ENCODE measurements at places on chromosomes 7 and 10. TPM values are rescaled to one million over a fixed set of nuclear protein-coding genes. Genes with fewer than 3 reads are reported as not detected.

The CCDC3 gene
- total RNA-seq = 6.4 TPM

The TMEM178B gene
- total RNA-seq = 22.1 TPM

The SFTPA2 gene
- total RNA-seq = not detected

The C10orf53 gene
- total RNA-seq = not detected

The CLRN3 gene
- not detected for total RNA-seq

The GCK gene
- 0.42 TPM for total RNA-seq

The NUP42 gene
- total RNA-seq = 56.2 TPM

The ZP3 gene
- not detected for total RNA-seq

- DNase-seq = no peak
Measured at GRCh38 chr7:158283016-158283974, 304.3 kb downstream of the PTPRN2 start.

DNA sequence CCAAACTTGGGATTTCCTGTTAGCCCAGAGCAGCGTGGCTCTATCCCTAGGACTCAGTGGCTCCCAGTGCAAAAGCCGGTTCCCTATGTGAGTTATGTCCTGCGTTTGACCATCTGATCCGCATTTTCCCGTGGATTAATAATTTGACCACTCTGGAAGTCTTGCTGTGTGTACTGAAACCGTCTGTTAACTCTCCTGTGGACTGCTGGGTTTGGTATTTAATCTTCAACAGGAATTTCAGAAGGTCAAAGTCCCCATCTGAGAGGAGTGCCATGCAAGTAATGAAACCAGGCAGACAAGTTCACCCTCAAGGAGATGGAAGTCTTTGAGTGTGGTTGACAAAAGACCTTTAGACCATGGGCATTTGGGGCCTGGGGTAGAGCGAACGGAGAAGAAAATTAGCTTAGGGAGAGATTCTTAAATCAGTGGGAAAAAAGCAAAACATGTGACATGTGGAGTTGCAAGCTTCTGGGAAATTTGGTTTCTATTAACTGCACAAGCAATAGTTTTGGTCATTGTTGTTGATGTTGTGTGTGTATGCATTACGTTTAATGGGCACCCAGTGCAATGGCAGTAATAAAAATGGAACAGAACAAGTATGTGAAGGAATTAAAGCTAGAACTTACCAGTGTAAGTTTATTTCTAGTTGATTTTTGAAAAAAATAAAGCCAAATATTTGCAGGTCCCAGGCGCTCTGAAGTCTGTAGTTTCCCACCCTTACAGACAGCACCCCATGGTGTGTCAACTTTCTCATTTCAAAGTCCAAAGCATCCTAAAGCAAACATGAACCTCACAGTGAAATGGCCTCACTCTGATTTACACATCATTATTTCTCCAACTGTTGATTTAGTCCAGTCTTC, 38.2 kb downstream of the LYZL1 start:
- DNase-seq = no peak

DNA sequence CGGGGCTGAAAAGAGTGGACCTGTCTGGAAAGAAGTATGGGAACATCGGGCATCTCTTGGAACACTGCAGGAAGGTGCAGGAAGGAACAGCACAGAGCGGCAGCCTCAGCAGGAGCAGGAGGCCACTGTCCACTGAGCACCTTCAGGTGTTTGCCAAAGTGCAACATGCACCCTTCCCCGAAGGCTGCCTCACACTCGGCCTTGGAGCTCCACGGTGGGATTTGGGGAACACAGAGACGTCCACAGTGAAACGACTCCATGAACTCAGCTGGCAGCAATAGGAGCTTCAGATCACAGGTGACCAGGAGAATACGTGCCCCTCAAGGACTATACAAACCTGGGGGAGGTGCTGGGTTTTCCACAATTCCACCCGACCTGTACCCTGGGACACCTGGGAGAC, 140.3 kb upstream of the RET start:
- no peak for DNase-seq

DNA sequence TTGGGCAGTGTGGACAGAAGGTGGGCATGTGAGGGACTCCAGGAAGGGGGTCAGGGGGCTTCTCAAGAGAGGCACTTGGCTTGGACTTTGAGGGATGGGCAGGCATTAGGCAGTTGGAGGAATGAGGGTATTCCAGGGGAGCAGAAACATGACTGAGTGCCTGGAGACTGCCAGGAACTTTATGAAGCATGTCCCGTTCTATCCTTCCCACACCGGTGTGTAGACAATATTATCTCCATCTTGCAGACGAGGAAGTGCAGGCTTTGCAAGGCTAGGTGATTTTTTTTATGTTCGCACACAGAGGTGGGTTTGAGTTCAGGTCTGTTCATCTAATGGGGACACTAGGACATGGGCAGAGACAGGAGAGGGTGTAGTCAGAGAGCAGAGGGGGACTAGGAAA, 162.7 kb downstream of the RPS24 start:
- no peak for DNase-seq

GRCh38 chr10:43338117-43338516, 33.3 kb upstream of the FXYD4 start:
- DNase-seq = no peak

DNA sequence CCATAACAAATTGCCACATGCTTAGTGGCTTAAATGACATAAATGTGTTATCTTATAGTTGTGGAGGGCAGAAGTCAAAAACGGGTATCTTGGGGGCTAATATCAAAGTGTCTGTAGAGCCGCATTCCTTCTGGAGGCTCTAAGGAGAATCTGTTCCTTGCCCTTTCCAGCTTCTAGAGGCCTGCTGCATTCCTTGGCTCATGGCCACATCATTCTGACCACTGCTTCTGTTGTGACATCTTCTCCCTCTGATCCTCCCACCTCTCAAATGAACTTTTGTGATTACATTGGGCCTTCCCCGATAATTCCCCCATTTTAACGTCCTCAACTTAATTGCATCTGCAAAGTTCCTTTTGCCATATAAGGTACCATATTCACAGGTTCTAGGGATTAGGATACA, 76.1 kb downstream of the CYP26A1 start:
- DNase-seq = no peak

GRCh38 chr7:152081088-152081487, 55.6 kb downstream of the GALNT11 start:
- DNase-seq = no peak

GRCh38 chr7:1496531-1497292, 7.5 kb downstream of the INTS1 start:
- DNase-seq = no peak

DNA sequence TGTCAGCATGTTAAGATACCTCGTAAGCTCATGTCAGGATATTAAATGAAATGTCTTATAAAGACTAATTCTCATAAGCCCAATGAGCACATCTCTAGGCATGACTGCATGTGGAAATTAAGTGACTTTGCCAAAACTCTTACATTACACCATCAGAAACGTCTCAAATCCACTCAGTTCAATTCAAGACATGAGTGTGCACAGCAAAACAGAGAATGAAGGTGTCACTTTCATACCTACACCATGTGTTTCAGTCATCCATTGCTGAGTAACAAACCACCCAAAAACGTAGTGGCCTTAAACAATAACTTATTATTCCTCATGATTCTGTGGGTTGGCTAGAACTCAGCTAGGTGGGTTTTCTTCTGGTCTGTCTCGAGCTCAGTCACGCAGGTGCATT, 99.8 kb downstream of the ATE1 start:
- DNase-seq = no peak

GRCh38 chr7:130071701-130072622, 1.6 kb downstream of the KLHDC10 start:
- peak; percentile 56 for DNase-seq

- no peak for DNase-seq
Measured at GRCh38 chr10:77032188-77032570, 605.4 kb downstream of the KCNMA1 start.

- DNase-seq = no peak
Measured at GRCh38 chr7:23475576-23475839, 5.2 kb upstream of the IGF2BP3 start.

DNA sequence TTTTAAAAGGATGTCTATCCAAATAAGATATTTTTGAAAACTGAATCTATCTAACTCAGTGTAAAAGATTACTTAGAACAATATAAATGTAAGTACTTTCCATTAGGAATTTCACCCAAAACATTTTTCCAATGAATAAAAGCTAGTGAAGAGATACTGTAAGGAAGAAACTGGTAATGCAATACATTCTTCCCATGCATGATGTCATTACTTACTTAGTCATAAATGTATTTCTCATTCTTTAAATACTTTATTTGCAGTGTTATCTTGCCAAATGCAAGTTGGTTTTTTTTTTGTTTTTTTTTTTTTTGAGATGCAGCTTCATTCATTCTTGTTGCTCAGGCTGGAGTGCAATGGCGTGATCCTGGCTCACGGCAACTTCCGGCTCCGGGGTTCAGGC, 265.6 kb downstream of the PHF14 start:
- no peak for DNase-seq

- DNase-seq = no peak
Measured at GRCh38 chr7:466465-467191, 53.0 kb downstream of the PDGFA start.

DNA sequence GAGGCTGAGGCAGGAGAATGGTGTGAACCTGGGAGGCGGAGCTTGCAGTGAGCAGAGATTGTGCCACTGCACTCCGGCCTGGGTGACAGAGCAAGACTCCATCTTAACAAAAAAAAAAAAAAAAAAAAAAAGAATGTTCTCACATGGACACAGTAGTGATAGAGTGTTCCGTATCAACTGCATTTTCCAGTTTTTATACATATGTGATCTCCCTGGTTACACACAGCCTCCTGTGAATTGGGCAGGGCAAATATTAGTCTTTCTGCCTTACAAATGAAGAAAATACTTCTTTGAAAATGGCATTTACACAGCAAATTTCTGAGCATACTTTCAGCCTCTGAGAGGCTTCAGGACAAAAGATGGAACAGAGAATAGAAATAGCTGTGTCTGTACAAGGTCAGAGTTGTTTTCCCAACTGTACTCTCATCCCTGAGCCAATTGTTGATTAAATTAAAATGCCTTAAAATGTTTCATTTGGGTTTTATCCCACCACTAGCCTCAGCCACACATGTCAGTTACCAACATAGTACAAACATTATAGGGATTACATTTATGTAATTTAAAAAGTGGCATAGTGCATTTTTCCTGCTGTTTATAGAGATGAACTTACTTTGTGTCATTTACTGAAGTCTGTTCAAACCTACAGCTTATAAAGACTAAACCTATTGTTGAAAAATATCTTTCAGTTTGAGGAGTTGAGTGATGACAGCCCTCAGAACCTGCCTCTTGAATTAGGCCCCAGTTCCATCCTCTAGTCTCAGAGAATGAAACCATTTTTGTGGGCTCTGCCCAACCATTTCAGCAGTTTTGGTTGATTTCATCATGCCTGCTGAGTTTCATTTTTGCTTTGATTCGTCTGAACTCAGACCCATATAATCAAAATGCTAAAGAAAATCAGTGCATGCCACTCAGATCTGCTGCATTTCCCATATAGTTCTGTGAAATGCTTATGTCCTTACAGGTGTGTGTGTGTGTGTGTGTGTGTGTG, 609.4 kb upstream of the C7orf33 start:
- no peak for DNase-seq

DNA sequence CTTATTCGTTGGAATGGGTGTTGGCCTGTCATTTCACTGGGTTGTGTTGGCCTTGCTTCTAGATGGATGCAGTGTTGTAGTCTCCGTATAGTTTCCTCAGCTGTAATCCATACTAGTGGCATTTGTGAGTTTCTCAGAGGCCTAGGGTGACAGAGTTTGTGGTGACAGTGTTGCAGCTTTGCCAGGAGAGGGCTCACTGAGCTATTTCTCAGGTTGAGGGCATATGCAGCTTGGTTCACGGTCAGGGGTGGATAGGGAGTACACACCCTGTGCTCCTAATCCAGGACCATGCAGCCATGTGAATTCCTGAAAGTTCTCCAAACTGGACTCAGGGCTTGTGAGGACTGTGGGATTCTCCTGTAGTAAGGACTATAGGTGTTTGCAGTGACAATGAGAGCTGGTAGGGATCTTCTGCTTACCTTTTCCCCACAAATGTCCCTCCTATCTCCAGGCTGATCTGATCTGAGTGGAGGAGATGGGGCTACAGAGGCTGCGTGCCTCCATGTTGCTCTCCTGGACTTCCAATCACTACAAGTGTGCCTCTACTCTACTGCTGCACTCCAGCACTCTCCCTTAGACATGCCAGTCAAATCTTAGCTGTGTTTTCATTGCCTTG, 229.0 kb downstream of the STK31 start:
- peak; percentile 30 for DNase-seq

- DNase-seq = no peak
Measured at GRCh38 chr7:64997927-64998391, 7.1 kb upstream of the ZNF117 start.

GRCh38 chr7:11895337-11895736, 63.3 kb upstream of the THSD7A start:
- no peak for DNase-seq

- DNase-seq = no peak
Measured at GRCh38 chr10:110113670-110114337, 93.6 kb upstream of the MXI1 start.

- no peak for DNase-seq
Measured at GRCh38 chr7:22972207-22972606, 41.7 kb downstream of the HYCC1 start.

- no peak for DNase-seq
Measured at GRCh38 chr10:124619195-124619594, 125.0 kb downstream of the FAM53B start.

GRCh38 chr7:13327669-13328068, 640.2 kb downstream of the ARL4A start:
- DNase-seq = no peak

- no peak for DNase-seq
Measured at GRCh38 chr10:26799342-26799741, 61.4 kb downstream of the ABI1 start.

- no peak for DNase-seq
Measured at GRCh38 chr10:58641095-58641531, 128.4 kb downstream of the BICC1 start.

GRCh38 chr7:151186640-151187408, at the start of gene ASB10:
Gene ASB10 (minus strand): TSS chr7:151187250. CDS start chr7:151187130, 120 bp downstream.
- DNase-seq = no peak

- no peak for DNase-seq
Measured at GRCh38 chr7:44893710-44894234, 8.4 kb upstream of the PURB start.

Data from neural crest cell (in vitro differentiated cells).